ENCODE measurements at places on chromosomes 11 and 22.

DNA sequence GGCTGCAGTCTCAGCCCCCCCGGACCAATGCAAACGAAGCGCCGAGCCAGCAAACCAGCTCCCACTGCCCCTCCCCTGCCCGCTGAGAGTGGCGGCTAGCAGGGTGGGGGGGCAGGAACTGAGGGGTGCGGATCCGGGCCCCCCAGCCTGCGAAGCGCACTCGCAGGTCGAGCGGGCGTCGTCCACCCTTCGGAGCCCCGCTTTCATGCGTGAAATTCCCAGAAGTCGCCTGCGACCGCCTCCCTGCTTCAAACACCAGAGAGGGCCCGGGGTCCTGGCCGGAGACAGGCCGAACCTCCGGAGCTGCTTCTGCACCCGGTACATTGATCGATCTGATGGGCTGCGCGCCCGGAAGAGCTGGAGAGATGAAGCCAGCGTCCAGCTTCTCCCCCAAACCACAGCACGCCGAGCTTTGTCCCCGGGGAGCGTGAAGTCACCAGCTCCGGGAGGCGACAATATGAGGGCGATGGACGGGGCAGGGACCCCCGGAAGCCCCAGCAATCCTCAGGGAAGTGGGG, 646 bp upstream of the PATZ1 start:
- peak; percentile 88 for DNase-seq

- DNase-seq, result no peak
Measured at GRCh38 chr22:19504900-19505734, 19.1 kb downstream of the CLDN5 start.

DNA sequence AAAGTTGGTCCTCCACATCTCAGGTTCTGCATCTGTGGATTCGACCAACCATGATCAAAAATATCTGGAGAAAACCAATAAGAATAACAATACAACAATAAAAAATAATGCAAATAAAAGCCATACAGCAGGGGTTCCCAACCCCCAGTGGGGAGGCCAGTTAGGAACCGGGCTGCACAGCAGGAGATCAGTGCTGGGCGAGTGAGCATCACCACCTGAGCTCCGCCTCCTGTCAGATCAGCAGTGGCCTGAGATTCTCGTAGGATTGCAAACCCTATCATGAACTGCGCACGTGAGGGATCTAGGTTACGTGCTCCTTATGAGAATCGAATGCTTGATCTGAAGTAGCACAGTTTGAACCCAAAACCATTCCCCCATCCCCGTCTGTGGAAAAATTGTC, 25.4 kb upstream of the MYO18B start:
- DNase-seq, result no peak

- no peak for DNase-seq
Measured at GRCh38 chr22:46478083-46478551, 59.3 kb downstream of the CELSR1 start.

DNA sequence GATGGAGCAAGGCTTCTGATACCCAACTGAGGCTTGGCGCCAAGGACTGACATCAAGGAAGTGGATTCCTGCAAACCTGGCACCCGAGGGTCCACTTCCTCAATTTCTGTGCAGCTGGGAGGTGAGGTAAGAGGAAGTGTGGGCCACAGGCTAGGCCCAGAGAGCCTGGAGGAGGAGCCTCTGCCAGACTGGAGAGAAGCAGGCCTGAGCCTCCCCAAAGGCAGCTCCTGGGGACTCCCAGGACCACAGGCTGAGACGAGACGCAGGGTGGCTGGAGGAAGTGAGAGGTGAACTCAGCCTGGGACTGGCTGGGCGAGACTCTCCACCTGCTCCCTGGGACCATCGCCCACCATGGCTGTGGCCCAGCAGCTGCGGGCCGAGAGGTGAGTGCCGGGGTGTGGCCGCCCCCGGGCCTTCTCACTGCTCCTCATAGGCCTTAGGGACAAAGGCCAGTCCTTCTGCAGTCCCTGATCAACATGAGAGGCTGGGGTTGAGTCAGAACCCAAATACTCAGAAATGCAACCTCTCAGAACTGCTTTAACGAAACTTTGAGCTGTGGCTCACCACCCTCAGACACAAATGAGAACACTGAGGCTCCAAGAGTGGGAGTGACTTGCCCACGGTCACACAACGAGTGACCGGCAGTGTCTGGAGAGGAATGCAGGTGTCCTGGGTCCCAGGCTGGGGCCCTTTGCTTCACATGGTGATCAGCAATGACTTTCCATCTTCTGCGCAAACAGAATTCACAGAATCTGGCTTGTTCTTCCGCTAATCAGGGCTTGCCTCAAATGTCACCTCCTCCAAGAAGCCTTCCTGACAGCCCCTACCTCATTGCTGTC, at the start of gene NCF4:
Gene NCF4 (plus strand): TSS at position 186 of the 839 bp plus-strand sequence. CDS start 166 bp downstream, at position 352.
- DNase-seq, result peak; percentile 91

GRCh38 chr11:134639586-134640330, 227.7 kb upstream of the B3GAT1 start:
- no peak for DNase-seq

DNA sequence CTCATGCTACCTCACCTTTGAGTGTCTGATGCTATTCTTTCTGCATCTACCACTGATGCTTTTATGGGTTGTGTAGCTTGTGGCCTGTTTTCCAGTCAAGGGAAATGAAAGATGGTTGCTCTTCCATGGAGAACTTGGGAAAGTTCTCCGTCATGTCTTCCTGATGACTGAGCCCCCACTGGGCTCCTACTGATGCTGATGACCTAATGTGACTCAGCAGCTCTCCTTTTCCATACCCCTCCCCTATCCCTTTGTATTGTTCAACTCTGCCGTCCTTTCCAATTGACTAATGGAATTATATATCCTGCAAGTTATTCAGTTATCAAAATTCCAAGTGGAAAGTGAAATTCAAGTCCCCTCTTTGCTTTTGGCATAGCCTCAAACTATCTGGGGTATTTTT, 44.7 kb downstream of the REXO2 start:
- no peak for DNase-seq

GRCh38 chr11:65574811-65575567, 864 bp upstream of the EHBP1L1 start:
- DNase-seq, result no peak

DNA sequence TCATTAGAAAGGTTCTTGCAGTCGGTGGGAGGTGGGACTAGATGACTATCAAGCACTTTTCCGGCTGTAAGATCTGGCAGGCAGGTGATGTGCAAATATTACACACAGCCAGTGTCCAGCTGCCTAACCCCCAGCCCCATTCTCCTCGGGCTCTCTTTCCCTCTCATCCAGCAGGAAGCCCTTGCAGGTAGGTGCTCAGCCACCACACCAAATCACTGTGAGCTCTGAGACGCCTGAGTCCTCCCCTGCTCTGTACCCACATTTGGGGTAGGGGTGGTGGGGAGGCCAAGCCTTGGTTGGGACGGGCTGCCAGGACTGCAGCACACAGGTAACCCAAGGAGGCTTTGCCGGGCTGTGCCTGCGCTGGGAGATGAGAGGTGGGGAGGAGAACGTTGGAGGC, 601 bp downstream of the ART5 start:
- no peak for DNase-seq

- DNase-seq, result peak; percentile 79
Measured at GRCh38 chr11:10298342-10298741, 4.3 kb upstream of the SBF2 start.

DNA sequence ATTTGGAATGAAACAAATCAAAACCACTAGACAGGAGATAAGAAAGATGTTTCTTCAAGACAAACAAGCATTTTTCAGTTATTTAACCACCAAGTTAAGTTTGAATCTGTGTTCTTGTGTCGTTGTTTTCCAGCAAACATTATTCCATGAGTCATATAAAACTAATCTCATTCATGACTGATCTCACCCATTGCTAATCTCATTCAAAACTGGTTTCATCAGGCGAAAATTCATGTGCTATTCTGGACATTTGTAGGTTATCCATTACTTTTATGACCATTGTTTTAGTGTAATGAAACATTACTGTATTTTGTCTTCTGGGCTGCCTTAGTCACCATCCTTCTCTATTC, 221.8 kb downstream of the DDX10 start:
- DNase-seq, result no peak

- peak; percentile 39 for DNase-seq
Measured at GRCh38 chr11:19907008-19907579, 194.5 kb downstream of the NAV2 start.

DNA sequence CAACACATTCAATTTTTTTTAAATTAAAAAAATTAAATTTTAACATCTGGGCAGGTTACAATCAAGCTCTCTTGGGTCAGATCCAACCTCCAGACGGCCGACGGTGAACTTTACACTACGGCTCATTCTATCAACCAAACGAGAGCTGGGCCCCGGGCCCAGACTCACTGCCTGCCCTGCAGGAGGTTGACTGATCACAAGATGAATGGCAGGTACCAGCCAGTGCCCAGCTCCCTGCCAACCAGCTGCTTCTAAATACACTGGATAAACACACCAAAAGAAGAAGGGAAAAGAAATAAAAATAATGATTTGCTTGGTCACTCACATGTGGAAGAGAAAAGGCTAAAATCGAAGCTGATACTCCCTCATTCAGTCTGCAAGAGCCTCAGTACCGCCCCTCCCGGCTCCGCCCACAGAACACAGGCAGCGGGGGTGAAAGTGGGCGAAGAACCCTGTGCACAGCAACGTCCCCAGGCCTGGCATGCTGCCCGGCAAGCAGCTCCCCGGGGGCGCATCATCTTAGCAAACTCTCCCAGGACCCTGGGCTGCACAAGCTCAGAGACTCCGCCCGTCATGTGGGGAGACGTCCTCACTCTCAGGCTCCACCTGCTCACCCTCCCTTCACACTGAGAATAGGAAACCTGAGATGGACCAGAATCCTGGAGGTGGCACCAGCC, 303.4 kb downstream of the SHANK2 start:
- no peak for DNase-seq

- DNase-seq, result peak; percentile 90
Measured at GRCh38 chr22:37166675-37167066, 17.0 kb upstream of the IL2RB start.

DNA sequence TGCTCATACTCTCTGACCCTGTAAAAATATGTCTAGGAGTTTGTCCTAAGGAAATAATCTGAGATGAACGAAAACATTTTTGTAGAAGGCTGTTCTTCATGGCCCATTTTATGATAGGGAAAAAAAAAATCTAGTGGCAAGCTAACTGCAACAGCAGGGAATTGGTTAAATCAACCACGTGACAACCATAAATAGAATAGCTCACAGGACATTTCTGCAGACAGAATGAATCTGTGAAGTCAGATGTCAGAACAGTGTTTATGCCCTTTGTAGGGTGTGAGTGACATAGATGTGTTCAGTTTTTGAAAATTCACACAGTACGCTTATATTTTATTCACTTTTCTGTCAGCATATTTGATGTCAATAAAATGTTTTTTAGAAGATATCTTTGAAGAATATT, 16.1 kb downstream of the ARHGAP1 start:
- no peak for DNase-seq

DNA sequence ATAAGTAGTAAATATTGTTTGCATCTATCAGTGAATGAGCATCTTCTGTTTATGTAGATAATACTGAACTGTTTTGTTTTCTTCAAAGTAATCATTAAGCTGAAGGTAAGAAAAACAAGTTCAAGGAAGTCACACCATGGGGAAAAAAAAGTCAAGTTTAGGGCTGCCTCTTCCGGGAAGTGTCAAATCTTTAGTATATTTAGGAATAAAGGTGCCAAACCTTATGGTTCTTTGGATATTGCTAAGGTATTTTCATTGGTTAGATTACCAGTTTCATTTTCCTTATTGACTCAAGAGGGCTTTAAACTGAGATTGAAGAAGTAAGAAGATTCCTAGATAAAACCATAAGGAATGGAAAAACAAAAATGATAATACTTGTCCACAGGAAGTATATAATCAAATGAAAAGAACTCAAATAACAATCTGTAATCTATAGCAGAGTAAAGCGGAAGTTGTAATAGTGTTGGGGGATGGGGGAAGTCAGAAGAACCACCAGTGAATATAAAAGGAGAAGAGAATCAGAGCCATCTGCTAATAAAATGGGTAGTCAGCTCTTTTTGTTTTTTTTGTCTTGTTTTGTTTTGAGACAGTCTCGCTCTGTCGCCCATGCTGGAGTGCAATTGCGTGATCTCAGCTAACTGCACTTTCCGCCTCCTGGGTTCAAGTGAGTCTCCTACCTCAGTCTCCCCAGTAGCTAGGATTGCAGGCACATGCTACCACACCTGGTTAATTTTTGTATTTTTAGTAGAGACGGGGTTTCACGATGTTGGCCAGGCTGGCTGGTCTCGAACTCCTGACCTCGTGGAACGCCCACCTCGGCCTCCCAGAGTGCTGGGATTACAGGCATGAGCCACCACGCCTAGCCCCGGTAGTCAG, 2.3 kb downstream of the ATM start:
- DNase-seq, result peak; percentile 45

DNA sequence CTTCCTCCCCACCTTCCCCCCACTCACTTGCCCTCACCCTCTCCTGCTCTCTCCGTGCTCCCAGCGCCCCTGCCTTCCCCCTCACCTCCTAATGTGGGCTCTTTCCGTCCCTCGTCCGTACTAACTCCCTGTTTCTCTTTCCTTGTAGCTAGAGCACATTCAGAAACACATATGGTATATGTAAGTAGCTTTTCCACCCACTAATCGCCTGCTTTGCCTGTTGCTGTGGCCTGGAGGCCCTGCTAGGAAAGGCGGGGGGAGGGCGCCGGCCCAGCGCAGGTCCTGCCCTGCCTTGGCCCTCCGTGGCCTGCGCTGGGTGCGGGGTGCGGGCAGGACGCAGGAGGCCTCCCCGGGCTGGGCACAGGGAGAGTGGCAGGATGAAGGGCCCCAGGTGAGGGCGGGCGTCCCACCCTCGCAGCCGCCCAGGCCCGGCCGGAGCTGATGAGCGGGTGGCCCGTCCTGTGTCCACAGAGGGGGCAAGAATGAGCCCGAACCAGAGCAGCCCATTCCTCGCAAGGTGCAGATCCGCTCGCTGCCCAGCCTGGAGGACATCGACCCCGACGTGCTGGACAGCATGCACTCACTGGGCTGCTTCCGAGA, 41.7 kb downstream of the MOB2 start:
- DNase-seq, result no peak

- no peak for DNase-seq
Measured at GRCh38 chr22:32880061-32880460, 78.6 kb downstream of the TIMP3 start.

GRCh38 chr22:50185375-50186087, at the start of gene TRABD:
TRABD (plus strand) TSS chr22:50185913; CDS start chr22:50193061, 7,148 bp downstream.
- DNase-seq, result peak; percentile 97

DNA sequence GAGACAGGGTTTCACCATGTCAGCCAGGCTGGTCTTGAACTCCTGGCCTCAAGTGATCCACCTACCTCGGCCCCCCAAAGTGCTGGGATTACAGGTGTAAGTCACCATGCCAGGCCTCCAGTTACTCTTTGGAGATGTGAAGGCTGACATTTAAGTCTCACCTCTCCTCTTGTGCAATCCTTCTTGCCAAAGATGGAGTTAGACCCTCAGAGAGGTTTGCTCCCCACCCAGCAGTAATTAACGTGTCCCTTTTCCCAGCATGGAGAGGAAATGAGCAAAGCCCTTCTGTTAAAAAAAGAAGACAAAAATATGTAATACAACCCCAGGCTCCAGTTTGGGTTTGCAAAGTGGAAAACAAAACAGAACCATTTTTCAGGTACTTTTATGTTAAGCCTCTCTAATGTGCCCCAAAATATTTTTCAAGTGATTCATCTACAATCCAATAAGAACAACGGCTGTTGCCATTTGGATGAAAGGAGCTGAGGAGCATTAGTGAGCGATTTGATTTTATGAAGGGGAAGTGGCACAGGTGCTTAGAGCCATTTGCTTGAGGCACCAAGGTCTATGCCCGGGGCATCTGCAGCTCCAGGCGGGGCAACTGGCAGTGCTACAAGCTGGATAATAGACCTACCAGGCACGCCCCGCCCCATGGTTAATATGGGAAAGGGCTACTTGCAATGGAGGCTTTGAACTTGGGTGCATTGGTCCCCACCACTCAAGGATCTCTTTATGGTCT, 57.2 kb downstream of the GRIK4 start:
- no peak for DNase-seq

GRCh38 chr22:22432479-22432878, 76.1 kb downstream of the ZNF280B start:
- DNase-seq, result no peak

- DNase-seq, result peak; percentile 18
Measured at GRCh38 chr22:20433191-20433590, 4.4 kb downstream of the SCARF2 start.
